ENCODE measurements at places on chromosomes 13 and 19. TPM values are rescaled to one million over a fixed set of nuclear protein-coding genes. Genes with fewer than 3 reads are reported as not detected.

The CYP2S1 gene
- 1.2 TPM for total RNA-seq

GRCh38 chr13:56909896-56910600, 230.7 kb upstream of the PRR20A start:
- peak; percentile 20 for DNase-seq

DNA sequence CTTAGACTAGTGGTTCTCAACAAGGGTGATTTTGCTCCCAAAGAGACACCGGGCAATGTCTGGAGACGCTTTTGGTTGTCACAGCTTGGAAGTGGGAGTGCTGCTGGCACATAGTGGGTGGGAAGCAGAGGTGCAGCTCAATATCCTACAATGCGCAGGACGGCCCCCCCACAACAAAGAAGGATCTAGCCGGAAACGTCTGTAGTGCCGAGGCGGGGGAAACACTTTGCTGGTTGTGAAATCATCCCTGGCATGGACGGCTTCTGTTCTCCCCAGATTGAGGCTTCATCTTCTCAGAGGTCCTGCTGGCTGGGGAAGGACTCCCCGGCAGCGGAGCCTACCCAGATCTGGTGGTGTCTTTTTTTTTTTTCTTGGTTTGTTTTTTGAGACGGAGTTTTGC, 13.4 kb upstream of the SYT5 start:
- no peak for DNase-seq

- no peak for DNase-seq
These were observed 89.0 kb downstream of the CDK8 start for GRCh38 chr13:26342898-26343297.

DNA sequence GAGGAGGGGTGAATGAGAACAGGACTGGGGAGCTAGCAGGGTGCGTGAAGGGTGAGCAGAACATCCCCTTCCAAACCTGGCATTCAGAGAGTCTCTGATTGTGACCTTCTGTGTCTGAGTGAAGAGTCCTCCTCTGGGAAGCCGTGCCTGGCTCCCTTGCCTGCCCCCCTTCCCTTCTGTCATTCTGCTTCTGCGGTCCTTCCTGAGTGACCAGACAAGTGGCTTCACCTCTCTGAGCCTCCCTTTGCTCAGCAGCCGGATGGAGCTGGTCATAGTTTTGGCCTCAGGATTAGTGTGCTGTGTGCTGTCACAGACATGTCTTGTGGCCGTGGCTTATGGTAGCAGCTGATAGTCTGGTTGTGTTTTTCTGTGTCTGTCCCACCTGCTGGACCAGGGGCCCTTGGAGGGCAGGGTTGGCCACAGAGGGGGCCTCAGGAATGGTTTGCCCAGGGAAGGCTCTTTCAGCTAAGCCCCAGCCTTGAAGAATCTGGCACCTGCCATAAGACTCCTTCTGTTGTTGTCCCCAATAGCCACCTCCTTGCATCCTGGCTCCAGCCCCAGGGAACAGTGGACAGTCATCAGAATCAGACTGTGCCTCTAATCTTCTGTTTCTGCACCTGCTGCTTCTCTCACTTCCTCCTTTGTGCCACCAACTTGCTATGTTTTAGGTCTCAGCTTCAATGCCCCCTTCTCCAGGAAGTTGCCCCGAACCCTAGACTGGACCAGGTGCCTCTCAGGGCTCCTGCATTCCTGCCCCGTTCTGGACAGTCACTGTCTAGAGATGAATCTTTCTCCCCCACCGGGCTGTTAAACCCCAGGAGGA, 5.9 kb downstream of the CLPTM1 start:
- DNase-seq: no peak

GRCh38 chr13:109028624-109029023, 399.2 kb downstream of the MYO16 start:
- DNase-seq: no peak

Data from right cardiac atrium (tissue), 5 donors.